Activated CD8-positive, alpha-beta memory T cell treated with anti-CD3 and anti-CD28 coated beads for 1 hour (primary cell): ENCODE measurements at places on chromosomes 1 and 21.

- no peak for DNase-seq
These were observed 13.4 kb upstream of the MTARC2 start for GRCh38 chr1:220734571-220735326.

DNA sequence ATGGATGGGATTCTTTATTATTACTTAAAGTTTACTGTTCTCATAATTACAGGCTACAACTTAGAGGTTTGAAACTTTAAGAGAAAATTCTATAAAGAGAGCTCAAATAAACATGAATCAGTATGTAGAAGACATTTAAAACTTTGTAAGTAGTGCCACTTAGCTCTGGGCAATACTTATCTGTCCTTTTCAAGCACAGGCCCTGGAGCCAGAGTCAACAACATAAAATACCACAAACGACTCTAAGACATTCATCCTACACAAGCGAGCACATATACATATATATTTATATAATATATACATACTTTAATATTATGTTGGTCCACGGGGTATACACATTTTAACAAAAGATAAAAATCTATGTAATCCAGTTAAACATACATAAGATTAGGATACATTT, 24.1 kb upstream of the TTC39A start:
- no peak for DNase-seq

- no peak for DNase-seq
These were observed 16.4 kb upstream of the RAB29 start for GRCh38 chr1:205791568-205792180.

DNA sequence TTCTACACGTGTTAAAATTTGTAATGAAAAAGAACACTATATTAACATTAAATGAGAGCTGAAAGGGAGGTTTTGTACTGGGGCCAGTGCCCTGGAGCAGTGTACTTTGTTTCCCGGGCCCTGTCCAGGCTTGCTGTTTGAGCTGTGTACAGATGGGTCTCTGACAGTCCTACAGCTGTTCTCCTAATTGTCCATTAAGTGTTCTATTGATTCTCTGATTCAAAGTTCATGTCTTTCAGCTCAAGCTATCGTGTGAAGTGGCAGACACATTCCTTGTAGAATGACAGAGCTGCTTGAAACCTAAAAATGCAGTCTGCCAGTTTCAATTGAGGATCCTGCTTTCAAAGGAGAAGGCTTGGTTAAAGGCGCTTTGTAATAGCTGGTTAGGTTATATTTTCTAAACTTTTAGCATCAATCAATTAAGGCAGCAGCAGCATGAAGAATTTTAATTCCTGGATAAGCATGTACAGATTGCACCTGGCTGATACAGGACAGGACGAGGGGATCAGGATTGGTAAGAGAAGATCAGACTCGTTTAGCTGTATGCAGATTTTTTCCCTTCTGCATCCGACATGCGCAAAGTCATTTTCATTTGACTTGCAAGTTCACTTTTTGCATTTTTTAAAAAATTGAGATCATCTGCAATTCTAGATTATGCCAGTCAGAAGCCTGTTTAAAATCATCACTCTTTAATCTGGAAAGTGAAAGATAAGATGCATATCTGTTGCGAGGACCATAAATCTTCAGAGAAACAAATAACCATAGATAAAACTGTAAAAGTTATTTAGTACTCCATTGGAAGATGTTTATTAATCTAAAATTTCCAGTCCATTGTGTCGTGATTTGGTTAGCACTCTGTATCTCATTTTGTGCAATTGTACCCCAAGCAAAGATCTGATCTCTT, 98.5 kb downstream of the ATG4C start:
- no peak for DNase-seq

DNA sequence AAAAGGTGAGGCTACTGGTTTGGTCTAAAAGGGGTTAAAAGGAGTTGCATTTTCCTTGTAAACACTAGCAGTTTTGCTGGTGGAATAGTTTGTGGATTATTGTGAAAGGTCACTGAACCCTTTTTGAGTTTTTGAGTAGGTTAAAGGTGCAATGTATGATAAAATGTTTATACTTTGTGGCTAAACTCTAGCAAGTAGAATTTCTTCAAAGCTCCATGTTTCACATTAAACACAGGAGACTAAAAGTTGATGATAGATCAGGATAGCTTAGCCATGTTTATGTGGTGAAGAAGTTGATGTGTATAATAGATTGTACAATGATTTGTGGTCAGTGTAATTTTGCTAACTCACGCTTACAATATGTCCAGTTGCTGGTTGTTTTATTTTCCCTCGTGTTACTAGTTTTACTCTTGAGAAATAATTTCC, 13.1 kb downstream of the ZNF326 start:
- DNase-seq: no peak
